CD8-positive, alpha-beta T cell (primary cell): ENCODE measurements at places on chromosomes 7 and 10. TPM values are rescaled to one million over a fixed set of nuclear protein-coding genes. Genes with fewer than 3 reads are reported as not detected.

- DNase-seq: no peak
Measured at GRCh38 chr10:61321041-61321857, 131.9 kb downstream of the TMEM26 start.

DNA sequence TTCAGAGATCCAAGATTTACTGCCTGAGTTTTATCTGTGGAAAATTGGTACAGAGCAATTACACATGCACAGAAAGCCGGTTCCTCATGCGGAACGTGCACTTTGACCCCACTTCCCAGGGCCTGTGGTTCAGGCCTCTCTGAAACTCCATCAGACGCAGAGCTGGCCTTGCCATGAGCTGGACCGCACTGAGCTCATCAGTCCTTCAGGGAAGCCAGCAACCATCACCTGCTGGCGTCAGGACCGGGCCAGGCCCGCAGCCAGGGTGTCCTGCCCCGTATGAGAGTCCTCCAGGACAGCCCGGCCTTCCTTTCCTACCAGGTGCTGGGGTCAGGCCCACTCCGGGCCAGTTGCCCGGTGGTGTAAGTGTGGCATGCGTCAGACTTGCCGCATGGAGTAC, 446.5 kb upstream of the FOXK1 start:
- no peak for DNase-seq

DNA sequence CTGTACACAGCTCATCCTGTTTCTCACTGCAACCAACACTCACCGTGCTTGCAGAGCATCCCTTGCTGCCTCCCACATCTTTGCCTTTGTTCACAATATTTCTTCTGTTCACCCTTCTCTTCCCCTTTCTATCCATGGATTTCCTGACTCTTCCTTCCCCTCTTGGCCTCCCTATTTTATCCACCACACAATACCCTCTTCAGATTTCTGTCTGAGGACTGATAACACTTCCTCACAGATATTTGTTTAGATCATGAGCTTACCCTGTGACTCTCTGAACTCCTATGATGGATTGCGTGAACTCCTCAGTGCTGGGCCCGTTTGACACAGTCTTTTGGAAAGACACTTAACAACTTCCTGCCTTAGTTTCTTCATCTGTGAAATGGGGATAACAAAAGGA, 62.8 kb upstream of the GPR158 start:
- DNase-seq: no peak

GRCh38 chr7:23956772-23957576, 247.0 kb downstream of the STK31 start:
- DNase-seq: no peak

DNA sequence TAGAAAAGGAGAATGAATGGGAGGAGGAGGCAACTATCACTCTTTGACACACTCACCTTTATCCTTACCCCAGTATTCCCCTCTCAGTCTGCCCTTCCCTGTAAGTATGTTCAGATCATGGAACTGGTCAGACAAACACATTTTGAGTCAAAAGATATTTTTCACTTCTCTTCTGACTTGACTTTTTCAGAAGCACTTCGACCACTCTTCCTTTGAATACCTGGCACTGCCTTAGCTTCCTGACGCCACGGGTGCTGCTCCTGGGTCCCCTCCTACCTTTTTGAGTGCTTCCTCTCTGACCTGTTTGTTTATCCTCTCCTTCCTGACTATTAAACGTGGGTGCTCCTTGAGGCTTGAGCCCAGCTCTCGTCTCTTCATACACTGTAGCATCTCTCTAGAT, 19.8 kb upstream of the C10orf67 start:
- no peak for DNase-seq

GRCh38 chr7:27973625-27974024, 207.0 kb downstream of the JAZF1 start:
- no peak for DNase-seq

DNA sequence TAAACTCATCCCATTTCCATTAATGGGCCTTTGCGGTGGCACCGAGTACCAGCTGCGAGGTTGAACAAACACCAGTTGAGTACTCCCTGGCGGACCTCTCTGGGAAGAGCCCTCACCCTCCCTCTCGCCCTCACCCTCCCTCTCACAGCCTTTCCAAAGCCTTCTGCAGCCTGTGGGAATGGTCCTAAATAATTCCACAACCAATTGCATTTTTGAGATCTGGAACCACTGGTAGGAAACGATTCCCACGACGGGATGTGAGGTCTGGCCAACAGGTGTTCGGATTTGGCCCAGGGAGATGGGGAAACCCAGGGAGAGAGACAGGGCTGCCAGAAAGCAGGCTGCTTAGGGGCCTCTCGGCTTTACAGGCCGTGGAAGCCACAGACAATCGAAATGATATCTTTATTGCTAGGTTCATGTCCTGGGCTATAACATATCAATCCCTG, 5.3 kb downstream of the PTF1A start:
- no peak for DNase-seq

GRCh38 chr10:116312548-116312947, 11.7 kb upstream of the CCDC172 start:
- DNase-seq: no peak

DNA sequence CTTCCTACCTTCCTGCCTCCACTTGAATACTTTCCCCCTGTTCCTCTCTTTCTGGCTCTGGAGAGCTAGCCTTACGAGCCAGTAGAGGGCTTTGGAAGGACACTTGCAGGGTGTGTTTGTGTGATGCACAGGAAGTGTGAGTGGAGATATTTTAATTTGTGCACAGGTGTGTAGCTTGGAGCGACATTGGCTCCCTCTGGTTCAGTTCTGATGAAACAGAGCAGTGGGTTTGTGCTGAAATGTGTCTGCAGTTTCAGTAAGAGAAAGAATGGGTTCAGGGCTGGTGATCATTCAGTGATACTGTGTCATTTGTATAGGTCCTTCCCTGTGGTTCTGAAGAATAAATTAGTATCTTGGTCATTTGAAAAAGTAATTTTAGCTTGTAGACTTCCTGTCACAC, 86.9 kb downstream of the SND1 start:
- DNase-seq: no peak

DNA sequence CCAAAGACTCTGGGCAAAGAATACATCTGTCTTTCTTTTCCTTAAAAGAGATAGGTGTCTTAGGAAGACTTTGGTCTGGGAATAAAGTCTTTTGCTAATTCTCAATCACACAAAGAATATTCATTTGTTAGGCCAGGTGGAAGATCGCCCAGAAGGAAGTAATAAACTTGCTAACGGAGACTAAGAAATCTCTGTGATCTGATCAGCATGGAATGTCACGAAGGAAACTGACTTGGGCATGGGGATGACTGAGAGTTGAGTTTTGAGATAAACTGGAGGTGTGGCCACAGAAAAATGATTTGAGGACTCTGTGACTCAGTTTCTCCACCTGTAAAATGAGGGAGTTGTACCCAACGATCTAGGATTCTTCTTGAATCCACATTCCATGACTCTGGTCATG, 161.1 kb upstream of the SVIL start:
- DNase-seq: no peak

Gene NAT16
- not detected for total RNA-seq

Gene TMEM178B
- total RNA-seq: 0.28 TPM

Gene SPDYE9
- not detected for total RNA-seq

Gene DYNC1I1
- not detected for total RNA-seq

Gene SUGCT
- 3.4 TPM for total RNA-seq

Gene LBX1
- not detected for total RNA-seq
